ENCODE measurements at places on chromosomes 11 and 22.

- DNase-seq, result no peak
These were observed 67.1 kb downstream of the PIWIL3 start for GRCh38 chr22:24707470-24707801.

DNA sequence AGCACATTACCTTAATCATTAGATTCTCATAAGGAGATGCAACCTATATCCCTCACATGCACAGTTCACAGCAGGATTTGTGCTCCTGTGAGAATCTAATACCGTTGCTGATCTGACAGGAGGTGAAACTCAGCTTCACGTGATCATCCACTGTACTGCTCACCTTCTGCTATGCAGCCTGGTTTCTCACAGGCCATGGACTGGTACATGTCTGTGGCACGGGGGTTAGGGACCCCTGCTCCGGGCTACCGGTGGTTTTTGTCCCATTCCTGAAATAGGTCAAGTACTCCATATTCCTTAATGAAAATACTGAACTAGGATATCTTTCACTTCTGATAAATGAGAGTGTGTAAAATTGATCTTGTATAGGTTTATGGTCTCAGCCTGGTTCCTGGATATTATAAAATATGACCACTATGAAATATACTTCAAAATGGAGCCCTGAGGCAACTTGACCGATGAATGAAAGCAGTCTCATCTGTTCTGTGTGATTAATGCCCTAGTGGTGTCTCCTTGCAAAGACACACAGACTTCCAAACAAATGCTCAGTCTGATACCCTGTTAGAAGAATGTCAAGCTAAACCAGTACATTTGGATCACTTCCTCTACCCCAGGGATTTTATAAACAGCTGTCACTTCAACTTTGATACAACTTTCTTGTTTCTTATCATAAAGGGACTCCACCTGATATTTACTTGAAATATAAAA lies 492.9 kb upstream of the ANO3 start:
- no peak for DNase-seq

- no peak for DNase-seq
These were observed 63.1 kb downstream of the SOX6 start for GRCh38 chr11:16293204-16293681.

- peak; percentile 98 for DNase-seq
These were observed 340.1 kb downstream of the MN1 start for GRCh38 chr22:27461470-27461869.

DNA sequence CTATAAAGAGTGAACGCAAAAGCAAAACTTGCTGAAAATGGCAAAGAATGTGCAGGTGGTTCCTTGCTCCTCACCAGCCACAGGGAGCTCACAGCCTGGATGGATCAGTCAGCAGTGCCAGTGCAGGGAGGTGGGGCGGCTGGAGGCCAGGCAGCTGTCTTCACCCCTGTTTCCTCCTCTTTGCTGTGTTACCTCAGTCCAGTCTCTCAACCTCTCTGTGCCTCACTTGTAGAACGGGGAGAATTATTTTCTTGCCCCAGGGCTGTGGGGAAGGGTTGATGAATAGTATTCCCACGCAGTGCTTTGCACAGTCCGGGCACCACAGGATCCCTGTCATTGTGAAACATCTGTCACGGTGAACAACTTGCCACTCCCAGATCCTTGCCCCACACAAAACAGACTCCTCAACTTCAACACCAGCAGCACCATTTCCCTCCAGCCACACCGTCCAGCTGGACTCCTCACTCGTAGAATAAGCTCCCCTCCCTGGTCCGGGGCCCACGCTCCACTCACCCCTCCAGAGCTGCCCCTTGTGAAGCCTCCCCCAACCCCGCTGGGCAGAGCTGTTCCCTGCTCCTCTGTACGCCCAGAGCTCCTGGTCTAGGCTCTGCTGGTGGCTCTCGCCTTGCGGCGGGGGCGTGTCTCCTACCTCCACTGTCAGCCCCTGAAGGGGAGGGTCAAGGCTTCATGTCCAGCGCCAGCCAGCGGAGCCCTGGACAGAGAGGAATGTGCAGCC lies 27.7 kb downstream of the MPPED1 start:
- DNase-seq, result no peak

GRCh38 chr22:40951795-40952605 lies 822 bp downstream of the RBX1 start:
- DNase-seq, result peak; percentile 3

DNA sequence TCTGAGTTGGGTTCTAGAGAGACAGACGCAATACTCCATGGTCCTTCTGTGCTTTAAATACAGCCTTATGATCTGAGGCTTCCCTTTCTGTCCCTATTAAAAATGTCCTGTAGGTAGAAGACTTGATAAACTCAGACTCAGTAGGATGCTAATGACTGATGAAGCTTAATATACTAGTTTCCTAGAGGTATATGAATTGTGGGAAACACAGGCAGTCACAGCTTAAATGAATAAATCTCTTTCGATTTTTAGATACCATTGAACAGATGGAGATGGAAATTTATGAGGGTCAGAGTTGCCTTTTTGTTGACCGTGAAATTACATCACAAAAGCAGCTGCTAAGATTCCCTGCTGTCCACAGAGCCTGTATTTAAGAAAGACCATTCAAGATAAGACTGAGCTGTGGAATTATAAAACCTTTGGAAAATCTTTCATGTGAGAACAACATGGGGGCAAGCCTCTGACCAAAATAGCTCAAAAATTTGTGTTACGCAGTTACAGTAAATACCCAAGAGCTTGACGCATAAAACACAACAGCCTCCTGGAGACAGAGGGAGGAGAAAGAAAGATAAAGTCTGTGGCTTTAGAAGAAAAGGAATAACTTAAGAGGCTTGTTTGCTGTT lies 172.3 kb downstream of the AASDHPPT start:
- DNase-seq, result no peak

DNA sequence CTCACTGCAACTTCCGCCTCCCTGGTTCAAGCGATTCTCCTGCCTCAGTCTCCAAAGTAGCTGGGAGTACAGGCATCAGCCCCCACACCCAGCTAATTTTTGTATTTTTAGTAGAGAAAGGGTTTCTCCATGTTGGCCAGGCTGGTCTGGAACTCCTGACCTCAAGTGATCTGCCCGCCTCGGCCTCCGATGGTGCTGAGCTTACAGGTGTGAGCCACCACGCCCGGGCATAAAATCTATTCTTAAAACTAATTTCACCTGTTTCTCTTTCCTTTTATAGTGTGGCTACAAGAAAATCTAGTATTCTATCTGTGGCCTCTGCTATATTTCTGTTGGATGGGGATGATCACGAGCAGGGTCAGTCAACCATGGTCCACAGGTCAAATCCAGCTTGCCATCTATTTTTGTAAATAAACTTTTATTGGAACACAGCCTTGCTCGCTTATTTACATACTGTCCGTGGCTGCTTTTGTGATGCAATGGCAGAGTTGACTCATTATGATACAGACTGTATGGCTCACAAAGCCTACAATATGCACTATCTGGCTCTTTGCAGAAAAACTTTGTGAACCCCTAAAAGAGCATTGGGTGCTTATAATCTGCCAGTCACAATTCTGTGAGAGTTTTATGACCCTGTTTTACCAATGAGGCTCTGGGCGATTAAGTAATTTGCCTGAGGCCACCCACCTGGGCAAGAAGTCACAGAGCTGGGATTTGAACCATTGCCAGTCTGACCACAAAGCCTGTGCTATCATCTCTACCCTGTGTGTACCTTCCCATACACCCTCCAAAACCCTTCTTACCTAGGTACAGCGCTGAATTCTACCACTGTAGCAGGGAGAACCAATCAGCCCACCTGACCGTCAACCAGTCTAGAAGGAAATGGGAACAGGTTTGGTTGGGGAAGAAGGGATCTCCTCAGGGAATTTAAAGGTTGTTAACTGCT lies 28.3 kb downstream of the SLC1A2 start:
- no peak for DNase-seq

DNA sequence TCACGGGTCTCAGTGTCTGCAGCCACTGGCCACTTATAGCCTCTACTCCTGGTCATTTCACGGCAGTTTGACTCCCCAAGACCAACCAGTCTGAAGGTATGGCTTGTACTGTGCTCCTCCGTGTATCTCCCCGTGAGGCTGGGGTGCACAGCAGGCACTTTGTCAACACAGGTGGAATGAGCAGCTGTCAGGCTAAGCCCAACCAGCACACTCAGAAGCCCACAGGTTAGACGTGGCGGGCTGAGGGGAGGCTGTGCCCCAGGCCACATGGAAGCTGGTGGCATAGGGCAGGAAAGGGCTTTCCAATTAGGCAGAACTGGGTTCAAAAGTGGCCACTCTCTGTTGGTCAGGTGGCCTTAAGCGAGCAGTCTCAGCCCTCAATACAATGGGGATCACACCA lies 7.0 kb downstream of the TP53I11 start:
- no peak for DNase-seq

DNA sequence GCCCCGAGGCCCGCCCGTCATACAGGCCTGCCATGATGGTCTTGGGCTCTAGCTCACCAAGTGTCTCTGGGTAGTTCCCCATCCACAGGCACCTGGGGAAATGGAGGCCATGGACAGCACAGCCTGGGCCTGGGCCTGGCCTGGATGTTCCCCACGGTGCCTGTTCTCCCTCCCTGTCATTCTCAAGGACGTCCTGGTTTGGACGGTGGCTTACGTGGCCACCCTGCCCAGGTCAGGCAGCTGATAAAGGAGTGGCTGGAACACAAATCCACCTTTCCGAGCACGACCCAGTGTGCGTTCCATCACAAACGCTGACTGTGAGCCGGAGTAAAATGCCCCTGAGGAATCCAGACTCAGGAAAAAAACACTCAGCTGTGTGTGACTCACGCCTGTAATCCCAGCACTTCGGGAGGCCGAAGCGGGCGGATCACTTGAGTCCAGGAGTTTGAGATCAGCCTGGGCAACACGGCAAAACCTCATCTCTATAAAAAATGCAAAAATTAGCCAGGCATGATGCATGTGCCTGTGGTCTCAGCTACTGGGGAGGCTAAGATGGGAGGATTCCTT lies 41.2 kb upstream of the TESMIN start:
- DNase-seq, result no peak

- peak; percentile 9 for DNase-seq
These were observed 147.4 kb downstream of the TRIM29 start for GRCh38 chr11:119990309-119991021.

DNA sequence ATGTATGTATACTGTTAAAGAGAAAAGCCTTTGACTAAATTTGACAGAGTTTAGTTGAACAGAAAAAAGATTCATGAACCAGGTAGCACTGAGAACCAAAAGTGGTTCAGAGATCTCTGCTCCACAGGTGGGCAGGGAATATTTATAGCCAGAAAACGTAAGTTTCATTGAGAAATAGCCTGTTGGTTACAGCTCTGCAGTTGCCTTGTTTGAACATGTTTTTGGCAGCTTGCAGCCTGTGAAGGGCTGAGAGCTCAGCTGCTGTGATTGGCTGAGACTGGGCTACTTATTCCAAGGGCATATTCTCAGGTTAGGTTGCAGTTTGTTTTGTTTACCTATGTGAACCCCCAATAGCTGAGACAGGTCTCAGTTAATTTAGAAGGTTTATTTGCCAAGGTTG lies 13.5 kb upstream of the ZNF74 start:
- DNase-seq, result no peak

DNA sequence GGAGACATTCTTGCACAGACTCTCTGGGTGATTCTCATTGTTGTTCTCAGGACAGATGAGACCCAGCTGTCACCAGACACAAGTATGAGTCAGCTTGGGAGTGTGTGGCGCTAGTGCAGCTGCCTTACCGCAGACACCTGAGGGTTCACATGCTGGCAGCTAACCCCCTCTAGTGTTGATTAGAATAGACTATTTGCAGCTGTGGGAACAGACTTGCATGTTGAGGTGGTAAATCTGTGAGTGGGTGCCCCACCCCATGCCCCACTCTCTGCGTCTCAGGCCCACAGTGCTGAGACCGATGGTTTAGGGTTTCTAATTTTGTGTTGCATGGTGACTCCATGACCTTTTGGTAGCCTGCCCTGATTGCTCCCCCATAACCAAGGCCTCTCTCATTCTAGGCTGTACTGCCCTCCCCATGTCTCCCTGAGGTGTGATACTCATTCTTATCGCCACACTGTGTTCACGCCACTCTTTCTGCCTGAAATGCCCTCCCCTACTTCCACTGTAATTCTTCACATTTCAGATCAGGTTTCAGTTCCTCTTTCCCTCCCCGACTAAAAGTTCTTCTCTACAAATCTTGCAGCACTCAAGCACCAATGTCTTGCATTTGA lies 73.7 kb upstream of the KIRREL3 start:
- DNase-seq, result peak; percentile 51

DNA sequence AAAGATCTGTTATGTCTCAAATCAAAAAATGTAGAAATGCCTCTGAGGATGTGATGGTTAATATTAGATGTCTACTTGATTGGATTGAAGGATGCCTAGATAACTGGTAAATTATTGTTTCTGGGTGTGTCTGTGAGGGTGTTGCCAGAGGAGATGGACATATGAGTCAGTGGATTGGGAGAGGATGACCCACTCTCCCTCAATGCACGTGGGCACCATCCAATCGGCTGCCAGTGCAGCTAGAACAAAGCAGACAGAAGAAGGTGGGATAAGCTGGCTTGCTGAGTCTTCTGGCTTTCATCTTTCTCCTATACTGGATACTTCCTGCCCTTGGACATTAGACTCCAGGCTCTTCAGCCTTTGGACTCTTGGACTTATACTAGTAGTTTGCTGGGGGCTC lies 430.3 kb downstream of the SOX6 start:
- DNase-seq, result no peak
